ENCODE measurements at places on chromosomes 1 and 21. TPM values are rescaled to one million over a fixed set of nuclear protein-coding genes. Genes with fewer than 3 reads are reported as not detected.
A peak's percentile ranks its signal among the peaks of the same experiment; 100 is the strongest.

Gene KRTAP22-1
- not detected for total RNA-seq

Gene SNX27
- total RNA-seq: 27.7 TPM

GRCh38 chr1:113109908-113110554 lies 37.0 kb downstream of the LRIG2 start:
- DNase-seq: no peak

- no peak for DNase-seq
Measured at GRCh38 chr21:33026443-33026858, 716 bp downstream of the OLIG2 start.

DNA sequence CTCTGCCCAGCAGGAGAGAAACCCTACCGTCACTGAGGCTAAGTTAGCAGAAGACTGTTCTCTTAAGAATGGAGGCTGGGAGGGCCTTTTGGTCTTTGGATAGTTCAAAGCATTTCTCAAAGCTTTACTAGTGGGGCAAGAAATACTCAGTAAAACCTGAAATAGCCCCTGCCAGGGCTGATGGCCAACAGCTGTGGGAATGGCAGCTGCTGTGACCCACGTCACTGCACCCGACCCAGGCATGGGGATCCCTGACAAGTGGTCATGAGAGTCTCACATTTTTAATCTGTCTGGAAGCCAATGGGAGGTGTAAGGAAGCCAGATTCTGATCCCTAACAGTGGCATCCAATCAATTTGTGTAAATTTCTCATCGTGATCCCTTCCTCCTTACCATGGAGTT lies 44.5 kb upstream of the ENAH start:
- no peak for DNase-seq

DNA sequence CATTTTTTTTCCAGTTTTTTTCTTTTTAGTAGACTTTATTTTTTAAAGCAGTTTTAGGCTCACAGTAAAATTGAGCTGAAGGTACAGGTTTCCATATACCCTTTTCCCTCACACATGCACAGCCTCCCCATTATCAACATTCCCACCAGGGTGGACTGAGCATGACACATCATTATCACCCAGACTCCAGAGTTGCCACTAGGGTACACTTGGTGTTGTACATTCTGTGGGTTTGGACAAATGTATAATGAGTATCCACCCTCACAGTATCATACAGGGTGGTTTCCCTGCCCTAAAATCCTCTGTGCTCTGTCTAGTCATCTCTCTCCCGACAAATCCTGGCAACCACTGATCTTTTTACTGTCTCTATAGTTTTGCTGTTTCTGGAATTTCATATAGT lies 3.0 kb upstream of the AIM2 start:
- no peak for DNase-seq

- DNase-seq: no peak
Measured at GRCh38 chr1:241513378-241513777, 6.2 kb downstream of the FH start.

GRCh38 chr1:41844255-41844654 lies 74.5 kb downstream of the HIVEP3 start:
- DNase-seq: no peak

GRCh38 chr1:246293366-246294121 lies 213.5 kb downstream of the SMYD3 start:
- DNase-seq: no peak

Gene MUL1
- 19.5 TPM for total RNA-seq

- no peak for DNase-seq
Measured at GRCh38 chr1:11654939-11655808, 497 bp downstream of the FBXO44 start.

GRCh38 chr1:160261556-160261892 lies 825 bp downstream of the DCAF8 start:
- DNase-seq: peak; percentile 86

Gene PAX7
- not detected for total RNA-seq

All from activated CD8-positive, alpha-beta memory T cell treated with anti-CD3 and anti-CD28 coated beads, Interleukin-2, amount 10 ng/mL, durations not matched to agents 7 days and 5 days (primary cell).